ENCODE measurements at places on chromosomes 5 and 9. TPM values are rescaled to one million over a fixed set of nuclear protein-coding genes. Genes with fewer than 3 reads are reported as not detected.

The SLC25A46 gene
- total RNA-seq: 61.2 TPM

The ORM2 gene
- not detected for total RNA-seq

The PCDHGA3 gene
- total RNA-seq: not detected

The ACTBL2 gene
- not detected for total RNA-seq

The ZNF483 gene
- total RNA-seq: 5.2 TPM

The CCDC187 gene
- total RNA-seq: not detected
